Chondrocyte (in vitro differentiated cells): ENCODE measurements at places on chromosomes 11 and 22. TPM values are rescaled to one million over a fixed set of nuclear protein-coding genes. Genes with fewer than 3 reads are reported as not detected.

DNA sequence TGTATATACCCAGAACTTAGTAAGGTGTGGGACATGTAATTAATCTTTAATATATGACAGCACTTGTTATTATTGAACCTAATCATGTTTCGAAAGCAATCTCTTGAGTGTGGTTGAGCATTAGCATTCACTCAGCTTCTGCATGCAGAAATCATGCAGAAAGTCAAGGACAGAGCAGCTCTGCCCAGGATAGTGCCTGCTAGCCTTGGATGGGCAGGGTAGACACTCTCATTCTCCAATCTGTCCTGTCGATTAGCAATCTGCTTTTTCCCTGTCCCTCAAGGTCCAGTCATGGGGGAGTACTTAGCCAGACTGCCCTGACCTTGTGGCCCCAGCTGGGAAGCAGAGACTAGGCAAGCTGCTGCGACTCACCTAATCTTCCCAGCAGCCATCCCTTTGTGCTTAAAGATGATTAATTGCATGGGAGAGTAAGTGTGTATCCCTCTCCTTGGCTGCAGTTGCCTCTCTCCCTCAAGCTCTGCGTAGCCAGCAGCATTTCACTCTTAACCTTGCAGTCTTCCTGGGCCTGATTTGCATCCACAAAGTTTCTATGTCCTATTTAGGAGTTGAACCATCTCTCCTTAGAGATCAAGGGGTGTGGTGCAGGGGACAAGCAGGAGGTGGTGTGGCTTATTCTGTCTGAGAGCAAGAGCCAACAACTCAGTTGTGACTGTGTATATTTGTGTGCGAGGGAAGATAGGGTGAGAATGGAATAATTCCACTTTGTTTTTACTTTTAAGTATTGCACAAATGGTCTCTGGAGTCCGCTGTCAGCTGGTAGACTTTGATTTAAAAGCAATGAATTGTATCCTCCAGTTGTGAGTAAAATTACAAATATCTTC, 101.4 kb downstream of the FDX1 start:
- DNase-seq, result no peak
- no peaks in the 10 kb centered on the region for H3K4me1 ChIP-seq
- no peak overlapping the region for H3K27ac ChIP-seq
- no peaks in the 10 kb centered on the region for H3K27me3 ChIP-seq
- no peak overlapping the region for H3K4me3 ChIP-seq

GRCh38 chr11:120136356-120136755, 1.6 kb downstream of the TRIM29 start:
- no peaks in the 10 kb centered on the region for H3K36me3 ChIP-seq
- no peak overlapping the region for H3K27ac ChIP-seq
- peaks cover 41% of the 10 kb centered on the region for H3K27me3 ChIP-seq
- DNase-seq, result no peak

- DNase-seq, result peak; percentile 86
- peaks cover 7% of the 10 kb centered on the region for H3K36me3 ChIP-seq
- H3K27ac ChIP-seq, result no peak overlapping the region
- H3K4me3 ChIP-seq, result no peak overlapping the region
- H3K4me1 ChIP-seq, result peaks cover 10% of the 10 kb centered on the region
- no peaks in the 10 kb centered on the region for H3K27me3 ChIP-seq
These were observed 349.5 kb downstream of the TBC1D22A start for GRCh38 chr22:47111626-47112581.

DNA sequence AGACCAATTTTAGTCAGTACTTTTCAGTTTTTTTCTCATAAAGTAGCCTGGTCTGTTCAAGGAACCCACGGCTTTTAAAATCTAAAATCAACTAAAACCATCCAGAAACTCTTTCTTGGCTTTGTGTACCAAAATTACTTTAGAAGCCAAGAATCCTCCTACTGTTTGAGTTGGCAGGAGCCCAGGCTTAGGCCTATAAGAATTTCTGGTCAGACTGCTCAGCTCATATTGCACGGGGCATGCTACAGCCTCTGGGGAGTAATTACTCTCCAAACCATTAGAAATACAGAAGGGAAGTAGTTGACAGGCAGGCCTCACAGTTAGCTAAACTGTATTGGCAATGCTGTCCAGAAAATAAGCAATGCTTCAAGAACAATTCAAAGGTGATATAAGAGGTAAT, 1862.9 kb upstream of the RAG2 start:
- H3K36me3 ChIP-seq, result no peaks in the 10 kb centered on the region
- H3K4me3 ChIP-seq, result no peak overlapping the region
- H3K27me3 ChIP-seq, result no peaks in the 10 kb centered on the region
- no peak for DNase-seq
- peak overlapping the region; percentile 97 for H3K27ac ChIP-seq

- no peaks in the 10 kb centered on the region for H3K36me3 ChIP-seq
- peaks cover 42% of the 10 kb centered on the region for H3K27me3 ChIP-seq
- no peak overlapping the region for H3K27ac ChIP-seq
- DNase-seq, result no peak
These were observed 6.5 kb upstream of the IL10RA start for GRCh38 chr11:117979481-117980211.

SHANK3 gene
- 3.9 to 7.5 TPM (median 7.0 TPM) in 3 replicates for total RNA-seq

MAPK8IP2 gene
- total RNA-seq, result 3.0 to 4.3 TPM (median 4.1 TPM) in 3 replicates

TIMP3 gene
- 51.1 to 126 TPM (median 126 TPM) in 3 replicates for total RNA-seq
